HCT116 (cell line): ENCODE measurements at places on chromosomes 13 and 19. TPM values are rescaled to one million over a fixed set of nuclear protein-coding genes. Genes with fewer than 3 reads are reported as not detected.

- peaks cover 4% of the 10 kb centered on the region; the same call in 1 of the 2 replicates for H3K4me1 ChIP-seq
- no peaks in the 10 kb centered on the region for H3K36me3 ChIP-seq
- no peak for DNase-seq
- H3K27me3 ChIP-seq, result no peaks in the 10 kb centered on the region
- no peak overlapping the region for H3K4me3 ChIP-seq
Measured at GRCh38 chr19:50311723-50312635, 17.2 kb downstream of the KCNC3 start.

- H3K4me1 ChIP-seq, result no peaks in the 10 kb centered on the region
- peaks cover 31% of the 10 kb centered on the region for H3K27me3 ChIP-seq
- no peak overlapping the region for H3K4me3 ChIP-seq
- no peak for DNase-seq
Measured at GRCh38 chr13:111867657-111868056, 199.3 kb upstream of the SOX1 start.

DNA sequence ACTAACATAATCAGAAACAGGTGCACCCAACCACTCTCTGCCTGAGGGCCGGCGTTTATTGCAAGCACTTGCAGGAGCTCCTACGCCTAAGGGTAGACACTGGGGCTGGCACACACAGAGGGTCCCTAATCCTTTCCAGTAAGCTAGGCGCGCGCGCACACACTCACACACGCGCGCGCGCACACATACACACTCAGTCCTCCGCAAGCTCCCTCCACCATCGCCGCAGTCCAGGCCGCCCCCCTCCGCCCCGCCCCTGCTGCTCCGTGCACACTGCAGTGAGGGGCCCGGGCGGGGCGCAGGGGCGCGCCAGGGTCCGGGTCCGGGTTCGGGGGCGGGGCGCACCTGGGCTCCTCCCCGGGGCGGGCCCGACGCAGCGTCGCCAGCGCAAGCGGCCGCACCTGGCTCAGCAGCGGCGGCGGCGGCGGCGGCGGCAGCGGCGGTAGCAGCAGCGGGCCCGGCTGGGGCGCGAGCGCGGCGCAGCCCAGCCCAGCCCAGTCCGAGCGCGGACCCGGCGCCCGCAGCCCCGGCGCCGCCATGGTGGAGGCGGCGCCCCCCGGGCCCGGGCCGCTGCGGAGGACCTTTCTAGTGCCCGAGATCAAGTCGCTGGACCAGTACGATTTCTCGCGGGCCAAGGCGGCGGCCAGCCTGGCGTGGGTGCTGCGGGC, at the start of gene CAMSAP3:
TSS of gene CAMSAP3 (plus strand) at position 398 of the 668 bp plus-strand sequence. CDS start at position 538, 140 bp downstream.
- H3K27me3 ChIP-seq, result no peaks in the 10 kb centered on the region
- no peak for DNase-seq
- H3K4me3 ChIP-seq, result peak within 1 kb of the TSS; percentile 69
- no peaks in the 10 kb centered on the region for H3K36me3 ChIP-seq

GRCh38 chr13:104461049-104461448, 1394.8 kb upstream of the SLC10A2 start:
- H3K27ac ChIP-seq, result no peak overlapping the region
- H3K27me3 ChIP-seq, result no peaks in the 10 kb centered on the region
- DNase-seq, result no peak
- H3K4me3 ChIP-seq, result no peak overlapping the region
- H3K36me3 ChIP-seq, result no peaks in the 10 kb centered on the region
- no peaks in the 10 kb centered on the region for H3K4me1 ChIP-seq

The VSIG10L gene
- total RNA-seq, result 4.6 TPM

The CYP4F22 gene
- 4.9 TPM for total RNA-seq

The CRX gene
- total RNA-seq, result not detected
